Ascending aorta (tissue), 2 donors: ENCODE measurements at places on chromosomes 3 and 15. TPM values are rescaled to one million over a fixed set of nuclear protein-coding genes. Genes with fewer than 3 reads are reported as not detected.

The RBP2 gene
- total RNA-seq: not detected

The SCN11A gene
- not detected for total RNA-seq

The GRK7 gene
- not detected for total RNA-seq

The RYR3 gene
- 3.1 TPM for total RNA-seq

The AHSG gene
- total RNA-seq: 0.53 TPM

The LHFPL4 gene
- total RNA-seq: not detected
